ENCODE measurements at places on chromosomes 7 and 10.

GRCh38 chr10:128304271-128304670, 178.0 kb upstream of the MKI67 start:
- no peak for DNase-seq

GRCh38 chr7:11969643-11970042, 137.6 kb upstream of the THSD7A start:
- no peak for DNase-seq

GRCh38 chr7:17622451-17622850, 317.8 kb downstream of the SNX13 start:
- DNase-seq: no peak

GRCh38 chr10:21572578-21572977, 38.5 kb downstream of the MLLT10 start:
- DNase-seq: no peak

DNA sequence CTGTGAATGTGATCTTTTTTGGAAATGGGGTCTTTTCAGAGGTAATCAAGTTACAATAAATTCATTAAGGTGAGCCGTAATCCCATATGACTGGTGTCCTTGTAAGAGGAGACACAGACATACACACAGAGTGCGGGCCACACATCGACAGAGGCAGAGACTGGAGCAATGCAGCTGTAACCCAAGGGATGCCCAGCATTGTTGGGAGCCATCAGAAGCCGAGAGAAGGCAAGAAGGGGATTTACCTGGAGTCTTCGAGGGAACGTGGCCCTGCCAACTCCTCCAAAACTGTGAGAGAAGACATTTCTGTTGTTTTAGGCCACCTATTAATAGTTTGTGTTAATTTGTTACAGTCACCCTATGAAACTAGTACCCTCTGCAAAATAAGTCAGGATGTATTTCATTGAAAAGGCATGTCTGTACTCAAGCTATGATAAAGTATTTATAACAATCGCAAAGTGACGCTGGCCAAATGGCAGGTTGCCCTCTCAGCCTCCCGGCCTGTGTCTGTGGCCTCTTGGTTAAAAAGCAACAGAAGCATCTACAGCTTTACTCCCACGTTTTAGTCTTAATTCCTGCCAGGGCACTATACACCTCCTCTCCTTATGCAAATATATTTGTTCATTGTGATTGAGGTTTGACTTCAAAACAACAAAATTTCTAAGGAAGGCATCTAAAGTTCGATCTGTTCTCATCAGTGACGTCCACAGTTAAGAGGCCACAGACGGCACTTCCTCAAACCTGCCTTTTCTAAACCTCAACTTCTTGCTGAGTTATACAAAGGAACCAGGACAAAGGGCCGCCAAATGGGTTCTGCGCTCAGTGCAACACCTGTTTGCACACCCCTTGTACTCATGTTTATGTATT, 46.8 kb downstream of the HIPK2 start:
- no peak for DNase-seq

Measured in stimulated activated effector memory CD8-positive, alpha-beta T cell treated with anti-CD3 and anti-CD28 coated beads, Interleukin-12 subunit alpha, Interleukin-12 subunit beta, amount 100 ng/mL, for 72 hours (primary cell).